Activated CD4-positive, alpha-beta T cell treated with anti-CD3 and anti-CD28 coated beads, Interleukin-2, amount 50 U/mL, for 1 hour (primary cell): ENCODE measurements at places on chromosomes 1 and 21.

DNA sequence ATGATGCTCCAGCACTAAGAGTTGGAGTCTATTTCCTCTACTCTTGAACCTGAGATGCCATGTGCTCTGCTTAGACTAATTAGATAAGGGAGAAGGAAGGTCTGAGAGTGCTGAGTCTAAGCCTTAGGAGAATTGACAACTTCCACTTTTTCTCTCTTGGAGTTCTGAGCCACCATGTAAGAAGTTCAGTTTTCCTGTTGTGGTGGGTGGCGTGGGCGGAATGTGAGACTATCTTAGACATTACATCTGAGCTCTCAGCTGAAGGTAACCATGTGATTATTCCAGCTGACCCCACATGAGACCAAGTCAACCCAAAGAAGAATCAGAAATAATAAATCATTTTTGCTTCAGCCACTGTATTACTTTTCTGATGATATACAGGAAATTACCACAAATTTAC is 404.5 kb upstream of the LRRC7 start:
- no peak for DNase-seq

GRCh38 chr21:43339668-43340067 is 87.3 kb downstream of the SIK1 start:
- DNase-seq: no peak

DNA sequence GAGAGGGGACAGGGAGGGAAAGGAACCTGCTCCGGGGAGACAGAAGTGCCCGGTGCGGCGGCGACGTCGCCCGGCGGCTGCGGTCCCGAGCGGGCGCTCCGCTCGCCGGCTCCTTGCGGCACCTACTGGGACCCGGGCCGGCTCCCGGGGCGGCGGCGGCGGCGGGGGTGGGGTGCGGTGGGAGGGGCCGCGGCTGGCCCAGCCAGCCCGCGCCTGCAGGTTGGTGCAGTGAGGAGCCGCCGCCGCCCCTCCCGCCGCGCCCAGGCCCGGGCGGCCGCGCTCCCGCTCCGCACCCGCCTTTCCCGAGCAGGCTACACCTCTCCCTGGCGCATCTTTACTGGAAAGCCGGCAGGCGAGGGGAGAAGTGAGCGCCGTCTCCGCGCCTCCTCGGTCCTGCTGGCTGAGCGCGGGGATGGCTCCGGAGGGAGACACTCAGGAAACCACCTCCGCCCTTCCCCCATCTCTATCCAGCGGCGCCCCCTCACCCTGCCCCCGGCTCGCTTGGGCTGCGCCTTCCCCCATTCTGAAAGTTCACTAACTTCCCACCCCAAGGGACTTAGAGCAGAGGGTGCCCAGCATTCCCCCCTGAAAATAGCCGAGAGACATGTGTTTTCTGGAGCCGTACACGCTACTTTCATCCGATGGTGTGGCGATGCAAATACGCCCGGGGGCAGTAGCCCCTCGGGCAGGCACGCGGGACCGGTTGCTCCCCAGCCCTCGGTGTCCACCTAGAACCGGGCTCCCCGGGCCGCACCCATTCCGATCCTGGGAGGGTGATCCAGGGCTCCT is at the start of gene PLD5:
PLD5 (minus strand) TSS at position 127 of the 789 bp plus-strand sequence.
- DNase-seq: no peak

- DNase-seq: no peak
Measured at GRCh38 chr1:13523780-13524477, 10.1 kb upstream of the LRRC38 start.

DNA sequence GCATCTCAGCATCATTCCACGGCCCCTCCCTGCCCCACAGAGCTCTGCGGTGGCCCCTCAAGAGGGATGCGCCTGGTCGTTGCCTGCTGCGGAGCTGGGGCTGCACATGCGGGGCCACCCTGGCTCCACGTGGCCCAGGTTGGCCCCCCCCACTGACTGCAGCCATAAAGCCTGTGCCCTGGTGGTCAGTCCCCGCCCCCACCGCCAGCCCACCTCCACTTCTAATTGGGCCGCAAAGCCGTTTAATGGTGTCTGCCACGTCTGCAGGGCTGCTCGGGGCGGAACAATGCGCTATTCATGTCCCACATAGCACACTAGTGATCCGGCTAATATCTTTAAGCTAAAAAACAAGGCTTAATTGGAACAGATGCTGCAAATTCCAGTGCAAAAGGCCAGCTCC is 33.5 kb upstream of the ACTRT2 start:
- no peak for DNase-seq

GRCh38 chr1:244837597-244838258 is 2.3 kb downstream of the COX20 start:
- no peak for DNase-seq

DNA sequence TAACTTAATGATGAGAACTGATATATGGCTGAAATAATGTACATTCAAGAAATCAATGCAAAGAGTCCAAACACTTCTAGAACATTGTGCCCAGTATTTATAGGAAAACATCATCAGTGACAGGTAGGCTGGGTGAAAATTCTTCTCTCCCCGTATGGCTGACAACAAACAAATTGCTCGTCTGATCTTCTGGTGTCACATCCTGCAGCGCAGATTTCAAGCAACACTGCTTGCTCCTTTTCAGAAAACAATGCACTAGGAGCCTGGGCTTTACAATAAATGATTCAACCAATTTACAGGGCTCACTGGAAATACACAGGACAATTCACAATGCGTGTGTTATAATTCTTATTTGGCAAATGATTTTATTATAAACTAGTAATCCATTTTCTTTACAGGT is 185.3 kb downstream of the RERE start:
- no peak for DNase-seq

DNA sequence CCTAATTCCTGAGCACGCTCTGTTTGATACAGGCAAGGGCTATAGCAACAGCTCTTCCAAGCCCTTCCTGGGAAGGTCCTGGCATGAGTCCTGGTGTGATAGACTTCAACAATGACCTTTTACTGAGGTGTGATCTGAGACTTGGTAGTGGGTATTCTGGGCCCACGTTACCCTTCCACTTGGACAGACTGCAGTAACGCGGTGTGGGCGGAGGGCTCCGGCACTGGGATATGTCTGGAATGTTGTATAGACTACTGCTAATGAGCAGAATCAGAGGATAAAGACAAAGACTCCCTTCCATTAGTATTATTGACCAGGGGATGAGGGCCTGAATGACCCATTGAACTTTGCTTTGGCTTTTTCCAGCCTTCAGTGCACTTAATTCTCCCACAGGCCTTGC is 262.3 kb downstream of the RWDD3 start:
- no peak for DNase-seq

GRCh38 chr1:217004776-217005436 is 281.7 kb upstream of the ESRRG start:
- no peak for DNase-seq

DNA sequence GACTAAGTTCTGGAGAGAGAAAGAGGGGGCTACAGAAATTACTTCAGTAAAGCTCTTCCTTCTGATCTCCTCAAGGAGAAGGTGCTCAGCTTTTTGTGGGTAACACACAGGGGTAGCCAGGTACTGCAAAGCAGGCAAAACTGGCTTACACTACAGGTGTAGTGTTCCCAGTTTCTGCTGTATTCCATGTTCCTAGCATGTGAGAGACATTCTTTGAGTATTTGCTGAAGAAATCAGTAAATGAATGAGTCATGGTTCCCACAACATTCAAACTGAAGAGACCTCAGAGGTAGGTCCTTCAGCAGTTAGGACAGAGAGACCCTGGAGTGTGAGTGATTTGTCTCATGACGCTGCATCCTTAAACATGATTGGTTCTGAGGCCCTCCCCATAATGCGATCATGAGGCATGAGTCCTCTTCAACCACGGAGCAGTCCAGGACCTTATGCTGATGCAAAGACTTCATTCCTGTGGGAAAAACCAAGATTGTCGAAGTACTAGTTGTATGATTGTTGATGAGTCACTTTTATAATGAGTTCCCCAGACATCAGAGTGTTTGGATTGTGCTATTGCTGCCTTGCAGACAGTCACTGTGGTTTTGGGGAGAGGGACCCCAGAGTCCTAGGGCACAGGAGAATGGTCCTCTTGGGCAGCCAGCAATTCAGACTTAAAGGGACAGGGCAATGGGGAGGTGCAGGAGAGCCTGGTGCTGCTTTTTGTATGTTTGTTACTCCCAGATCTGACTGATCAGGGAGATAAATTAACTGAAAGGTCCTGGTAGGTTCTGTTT is 2.7 kb upstream of the OR10J4 start:
- DNase-seq: no peak

- peak; percentile 18 for DNase-seq
Measured at GRCh38 chr1:37764414-37764825, 500 bp downstream of the EPHA10 start.

DNA sequence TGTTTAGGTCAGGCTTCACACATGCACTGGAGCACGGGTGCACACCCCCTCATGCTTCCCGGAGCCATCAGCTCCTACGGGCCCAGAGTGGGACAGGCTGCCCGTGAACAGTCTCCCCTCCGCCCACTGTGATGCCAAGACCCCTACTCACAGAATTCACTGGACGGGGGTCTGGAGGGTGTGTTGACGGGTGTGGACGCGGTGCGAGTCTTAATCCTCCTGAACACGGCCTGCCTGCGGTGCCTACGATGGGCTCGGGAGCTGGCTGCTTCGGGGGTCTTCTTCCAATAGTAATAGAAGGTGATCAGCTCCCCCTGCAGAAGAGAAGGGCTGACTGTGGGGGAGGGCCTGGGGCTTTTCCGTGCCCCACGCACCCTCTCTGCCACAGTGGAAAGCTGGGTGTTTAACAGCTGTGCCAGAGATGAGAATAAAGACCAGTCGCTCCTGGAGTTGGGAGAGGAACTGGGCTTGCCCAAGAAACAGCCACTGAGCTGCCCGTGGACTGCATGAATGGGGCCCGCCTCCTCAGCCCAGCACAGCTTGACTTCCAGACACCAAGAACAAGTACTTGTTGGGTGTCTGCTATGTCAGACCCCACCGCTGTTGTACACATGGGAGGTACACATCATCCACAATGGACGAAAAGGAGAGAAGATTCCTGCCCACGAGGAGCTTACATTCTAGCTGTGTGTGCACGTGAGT is 47.9 kb downstream of the SLC45A1 start:
- no peak for DNase-seq

- no peak for DNase-seq
Measured at GRCh38 chr1:54137534-54138061, 15.2 kb downstream of the CDCP2 start.

GRCh38 chr1:165576536-165576935 is 32.7 kb downstream of the LRRC52 start:
- DNase-seq: no peak

DNA sequence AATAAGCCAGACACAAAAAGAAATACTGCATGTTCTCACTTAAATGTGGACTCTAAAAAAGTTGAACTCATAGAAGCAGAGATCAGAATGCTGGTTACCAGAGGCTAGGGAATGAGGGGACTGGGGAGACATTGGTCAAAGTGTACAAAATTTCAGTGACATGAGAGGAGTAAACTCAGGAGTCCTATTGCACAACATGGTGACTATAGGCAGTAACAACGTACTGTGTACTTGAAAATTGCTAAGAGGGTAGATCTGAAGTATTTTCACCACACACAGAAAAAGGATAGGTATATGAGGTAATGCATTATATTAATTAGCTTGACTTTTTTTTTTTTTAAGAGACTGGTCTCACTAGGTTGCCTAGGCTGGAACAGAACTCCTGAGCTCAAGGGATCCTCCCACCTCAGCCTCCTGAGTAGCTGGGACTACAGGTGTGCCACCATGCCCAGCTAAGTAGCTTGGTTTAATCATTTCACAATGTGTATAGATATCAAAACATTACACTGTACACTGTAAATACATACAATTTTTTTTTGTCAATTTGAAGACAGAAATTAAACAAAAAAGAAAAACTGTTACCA is 7.4 kb downstream of the ZNF496 start:
- no peak for DNase-seq

- DNase-seq: no peak
Measured at GRCh38 chr1:49307457-49307856, 530.8 kb upstream of the BEND5 start.

GRCh38 chr1:200556002-200556401 is 64.5 kb downstream of the KIF14 start:
- DNase-seq: no peak

- DNase-seq: no peak
Measured at GRCh38 chr1:97143236-97143882, 421.8 kb downstream of the PTBP2 start.

DNA sequence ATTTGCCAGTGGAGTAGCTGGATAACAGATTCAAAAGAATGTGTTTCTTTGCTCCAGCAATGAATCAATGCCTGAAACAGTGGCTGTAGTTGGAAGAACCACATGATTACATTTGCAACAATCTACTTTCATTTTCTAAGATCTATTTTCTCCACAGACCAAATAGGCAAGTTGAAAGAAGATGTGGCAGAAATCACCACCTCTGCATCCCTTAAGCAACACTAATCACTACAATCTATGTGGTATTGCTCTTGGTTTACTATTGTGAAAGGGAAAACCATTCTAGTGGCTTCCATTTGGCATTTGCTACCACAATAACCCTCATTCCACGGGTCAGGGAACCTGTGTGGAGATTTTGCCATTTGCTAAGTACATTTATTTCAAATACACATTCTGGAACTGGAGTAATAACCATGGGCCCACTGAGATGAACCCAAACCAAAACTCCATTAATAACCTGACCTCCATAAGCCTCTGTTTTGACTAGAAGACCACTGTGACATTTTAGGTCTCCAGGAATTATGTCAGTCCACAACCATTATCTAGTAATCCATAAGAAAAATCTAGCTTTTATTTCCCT is 66.3 kb downstream of the C1orf185 start:
- DNase-seq: no peak

- DNase-seq: no peak
Measured at GRCh38 chr1:110384581-110385321, 6.1 kb downstream of the SLC16A4 start.

- DNase-seq: no peak
Measured at GRCh38 chr1:22402356-22403053, 49.1 kb upstream of the ZBTB40 start.

DNA sequence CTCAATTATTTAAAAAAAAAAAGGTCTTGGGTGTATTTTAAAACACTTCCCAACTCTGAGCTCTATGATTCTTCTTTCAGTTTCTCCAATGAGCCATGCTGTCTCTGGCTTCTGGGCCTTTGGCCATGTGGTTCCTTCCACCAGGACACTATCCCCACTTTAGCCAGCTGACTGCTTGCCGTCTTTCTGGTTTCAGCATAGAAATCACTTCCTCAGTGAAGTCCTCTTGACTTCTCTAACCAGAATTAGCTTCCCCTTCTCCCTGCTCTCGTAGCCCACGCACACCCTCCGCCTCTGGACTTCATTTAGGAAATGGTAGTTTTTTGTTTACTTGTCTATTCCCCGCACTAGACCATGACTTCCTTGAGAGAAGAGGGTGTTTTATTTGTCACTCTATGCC is 1.1 kb upstream of the DIO1 start:
- DNase-seq: no peak

DNA sequence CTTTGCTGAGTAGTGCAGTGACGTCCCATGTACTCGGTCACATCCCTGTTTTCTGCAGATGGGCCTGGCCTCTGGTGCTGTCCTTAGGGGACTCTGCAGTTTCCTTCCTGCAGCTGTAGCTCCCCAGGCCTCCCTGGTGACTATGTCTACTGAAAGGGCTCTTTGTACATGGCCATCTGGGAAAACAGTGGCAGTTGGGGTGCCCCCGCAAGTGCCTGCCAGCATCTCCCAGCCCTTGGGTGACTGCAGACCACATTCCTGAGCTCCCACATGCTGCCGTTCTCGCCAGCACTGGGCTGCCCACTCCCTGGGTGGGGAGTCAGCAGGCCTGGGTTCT is 37.5 kb upstream of the KCNA10 start:
- no peak for DNase-seq

GRCh38 chr1:40932006-40932405 is 47.5 kb upstream of the CTPS1 start:
- no peak for DNase-seq
